ENCODE measurements at places on chromosomes 6 and 20.

GRCh38 chr6:80331974-80332373 lies 225.5 kb downstream of the BCKDHB start:
- no peak for DNase-seq

- no peak for DNase-seq
These were observed 9.5 kb downstream of the SEMG2 start for GRCh38 chr20:45230631-45231030.

GRCh38 chr20:53795170-53795569 lies 201.5 kb upstream of the ZNF217 start:
- DNase-seq: no peak

GRCh38 chr6:149028767-149029405 lies 282.1 kb downstream of the UST start:
- DNase-seq: peak; percentile 95

DNA sequence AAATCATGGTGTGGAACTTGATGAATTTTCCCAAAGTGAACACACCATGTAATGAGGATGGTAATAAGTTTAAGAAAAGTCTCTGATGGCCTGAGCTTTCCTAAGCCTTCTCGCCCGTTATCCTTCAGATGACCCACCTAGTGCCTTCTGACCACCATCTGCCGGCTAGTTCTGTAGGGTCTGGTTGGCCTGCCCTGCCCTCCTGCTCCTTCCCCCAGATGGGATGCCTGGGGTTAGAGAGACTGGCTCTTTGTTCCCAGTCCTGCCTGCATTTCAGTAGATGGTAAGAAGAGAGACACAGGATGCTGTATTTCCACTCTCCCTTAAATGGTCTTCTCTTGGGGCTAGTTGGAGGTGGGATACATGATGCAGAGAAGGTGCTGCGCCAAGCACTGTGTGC lies 43.0 kb downstream of the TIAM2 start:
- no peak for DNase-seq

DNA sequence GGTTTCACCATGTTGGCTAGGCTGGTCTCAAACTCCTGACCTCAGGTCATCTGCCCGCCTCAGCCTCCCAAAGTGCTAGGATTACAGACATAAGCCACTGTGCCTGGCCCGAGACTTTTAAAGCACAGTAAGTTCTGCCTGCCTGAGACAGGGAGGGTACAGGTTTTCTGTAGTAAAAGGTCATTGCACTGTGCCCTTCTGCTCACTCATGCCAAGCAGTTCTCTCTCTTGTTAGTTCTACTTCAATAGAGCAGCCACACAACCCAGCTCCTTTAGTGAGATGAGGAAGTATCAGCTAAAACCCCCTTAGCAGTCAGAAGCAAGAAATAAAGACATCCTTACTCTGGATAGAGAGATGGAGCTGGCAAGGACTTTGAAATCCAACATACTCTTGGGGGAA lies 52.4 kb upstream of the ARMH2 start:
- DNase-seq: no peak

DNA sequence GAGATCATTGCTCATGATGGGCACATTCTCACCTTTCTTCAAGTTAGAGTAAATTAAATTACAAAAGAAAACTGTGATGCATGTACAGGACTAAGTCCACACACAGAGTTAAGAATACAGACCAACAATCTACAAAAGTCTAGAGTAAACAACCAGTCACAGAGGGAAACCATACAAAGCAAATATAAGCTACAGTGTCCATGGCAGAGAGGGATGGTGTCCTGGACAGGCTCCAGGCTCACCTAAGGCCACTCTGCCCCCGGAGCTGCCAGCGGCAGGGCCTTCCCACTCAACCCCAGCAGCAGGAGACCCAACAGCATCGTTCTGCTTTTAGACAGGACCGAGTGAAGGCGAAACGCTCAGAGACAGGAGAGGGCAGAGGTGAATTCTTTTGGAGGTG lies 16.0 kb downstream of the PDE10A start:
- DNase-seq: no peak

DNA sequence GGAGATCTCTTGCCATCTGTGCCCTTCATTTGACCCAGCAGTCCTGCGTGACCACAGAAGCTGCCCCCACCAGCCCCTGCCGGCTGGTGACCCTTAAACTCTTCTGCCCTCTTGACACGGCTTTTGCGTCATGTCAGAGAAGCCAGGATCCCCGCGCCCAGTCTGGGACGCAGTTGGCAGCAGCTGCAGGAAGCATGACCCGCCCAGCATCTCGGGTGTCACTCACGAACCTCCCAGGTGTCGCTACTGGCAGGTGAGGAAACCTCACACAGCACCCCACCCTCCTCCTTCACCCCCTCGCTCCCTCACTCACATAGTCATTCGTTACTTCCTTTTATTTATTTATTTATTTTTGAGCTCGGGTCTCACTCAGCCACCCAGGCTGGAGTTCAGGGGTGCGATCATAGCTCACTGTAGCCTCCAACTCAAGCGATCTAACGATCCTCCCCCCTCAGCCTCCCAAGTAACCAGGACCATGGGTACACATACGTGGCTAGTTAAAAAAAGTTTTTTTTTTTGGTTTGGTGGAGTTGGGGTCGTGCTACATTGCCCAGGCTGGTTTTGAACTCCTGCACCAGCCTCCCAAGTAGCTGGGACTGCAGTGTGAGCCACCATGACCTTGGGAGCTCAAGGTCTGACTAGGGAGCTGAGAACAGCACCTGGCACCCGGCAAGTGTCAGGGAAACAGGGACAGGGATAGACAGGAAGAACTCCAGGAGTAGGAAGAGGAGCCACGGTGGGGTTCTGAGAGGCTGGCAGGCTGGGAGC lies 14.1 kb upstream of the SPDEF start:
- DNase-seq: no peak

DNA sequence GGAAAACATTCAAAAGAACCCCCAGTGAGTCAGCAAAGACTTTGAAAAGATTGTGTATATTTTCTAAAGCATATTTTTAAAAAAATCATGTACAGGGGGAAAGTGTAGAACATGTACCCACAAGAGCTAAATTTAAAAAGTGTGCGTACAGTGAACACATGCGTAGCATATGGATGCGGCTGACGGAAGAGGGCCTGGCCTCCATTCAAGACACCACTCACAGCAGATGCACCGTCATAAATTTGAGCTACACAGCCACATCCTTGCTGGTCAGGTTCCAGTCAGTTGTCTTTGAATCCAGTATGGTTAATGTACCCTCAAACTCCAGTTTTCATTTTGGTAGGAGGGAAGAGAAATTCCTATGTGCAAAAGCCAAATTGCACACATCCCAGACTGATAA lies 54.3 kb upstream of the SPACA1 start:
- DNase-seq: no peak

DNA sequence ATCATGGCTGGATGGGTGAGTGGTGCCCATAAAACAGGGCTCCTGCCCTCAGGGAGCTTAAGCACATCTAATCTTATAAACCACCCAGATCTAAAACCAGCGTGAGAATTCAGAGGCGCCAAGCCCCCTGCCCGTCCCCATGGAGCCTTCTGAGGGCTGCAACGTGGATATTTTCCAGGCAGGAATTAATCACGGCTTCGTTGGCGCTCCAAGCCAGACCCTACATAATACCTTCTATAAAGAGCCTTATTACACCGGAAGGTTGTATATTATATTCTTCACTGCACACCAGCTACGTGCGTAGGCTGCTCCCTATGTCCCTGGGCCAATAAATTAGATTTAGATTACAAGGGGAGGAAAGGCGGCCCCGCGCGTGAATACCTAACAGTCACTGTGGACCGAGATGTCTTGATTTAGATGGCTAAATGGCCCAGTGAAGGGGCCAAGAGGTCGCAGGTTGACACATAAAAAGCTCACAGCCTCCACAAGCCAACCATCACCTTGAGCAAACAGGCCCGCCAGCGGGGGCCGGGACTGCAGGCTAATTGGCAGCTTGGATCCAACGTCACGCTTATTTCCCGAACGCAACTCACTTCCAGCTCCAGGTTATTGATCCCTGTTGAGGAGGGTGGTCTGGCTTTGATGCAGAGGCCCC lies 64.7 kb upstream of the APCDD1L start:
- no peak for DNase-seq

DNA sequence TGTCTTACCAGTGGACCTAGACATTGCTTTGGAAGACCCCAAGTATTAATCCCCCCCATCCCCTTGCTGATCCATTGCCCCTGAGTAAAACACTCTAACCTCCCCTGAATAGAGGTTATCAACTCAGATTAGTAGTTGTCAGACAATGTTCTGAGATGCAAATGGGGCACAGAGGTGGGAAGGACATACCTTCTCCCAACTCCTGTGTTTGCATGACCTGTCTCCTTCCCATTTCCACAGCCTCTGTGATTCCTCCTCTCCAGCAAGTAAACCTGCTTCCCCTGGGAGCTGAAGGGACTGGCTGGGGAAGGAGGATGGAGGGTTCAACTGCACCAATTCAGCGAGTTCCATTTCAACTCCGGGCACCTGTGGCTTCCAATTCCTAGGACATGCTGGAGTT lies 199.8 kb upstream of the SASH1 start:
- DNase-seq: no peak

- no peak for DNase-seq
These were observed 152.7 kb downstream of the MACROD2 start for GRCh38 chr20:14148042-14148441.

- peak; percentile 86 for DNase-seq
These were observed 137.0 kb upstream of the STMND1 start for GRCh38 chr6:16964553-16965499.

DNA sequence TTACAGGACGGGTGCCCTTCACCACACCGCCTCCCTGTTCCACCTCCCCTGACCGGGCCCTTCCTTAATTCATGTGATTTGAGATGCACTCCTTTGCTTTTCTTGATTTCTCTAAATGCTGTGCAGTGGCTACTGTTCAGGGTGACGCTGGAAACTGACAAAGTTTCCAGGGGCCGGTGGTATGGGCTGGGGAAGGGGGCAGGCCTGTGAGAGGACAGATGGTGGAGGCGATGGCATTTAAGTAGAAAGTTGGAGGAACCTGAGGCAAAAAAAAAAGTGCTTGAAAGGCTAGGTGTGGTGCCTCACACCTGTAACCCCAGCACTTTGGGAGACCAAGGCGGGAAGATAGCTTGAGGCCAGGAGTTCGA lies 121.6 kb upstream of the RNF24 start:
- no peak for DNase-seq

DNA sequence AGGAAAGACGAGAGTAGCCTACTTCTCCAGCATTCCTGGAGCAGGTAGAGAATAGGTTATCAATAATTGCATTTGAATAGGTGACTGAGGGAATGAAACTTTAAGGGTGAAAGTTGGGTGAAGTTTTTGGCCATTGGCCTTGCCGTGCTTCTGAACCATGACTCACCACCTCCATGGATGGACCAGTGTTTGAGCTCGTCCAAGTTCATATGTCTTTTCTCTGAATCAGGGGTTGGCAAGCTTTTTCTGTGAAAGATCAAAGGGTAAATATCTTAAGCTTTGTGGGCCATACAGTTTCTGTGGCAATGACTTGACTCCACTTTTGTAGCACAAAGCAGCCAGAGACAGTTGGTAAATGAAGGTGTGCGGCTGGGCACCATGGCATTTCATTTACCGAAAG lies 31.8 kb downstream of the SNRNP48 start:
- DNase-seq: no peak

DNA sequence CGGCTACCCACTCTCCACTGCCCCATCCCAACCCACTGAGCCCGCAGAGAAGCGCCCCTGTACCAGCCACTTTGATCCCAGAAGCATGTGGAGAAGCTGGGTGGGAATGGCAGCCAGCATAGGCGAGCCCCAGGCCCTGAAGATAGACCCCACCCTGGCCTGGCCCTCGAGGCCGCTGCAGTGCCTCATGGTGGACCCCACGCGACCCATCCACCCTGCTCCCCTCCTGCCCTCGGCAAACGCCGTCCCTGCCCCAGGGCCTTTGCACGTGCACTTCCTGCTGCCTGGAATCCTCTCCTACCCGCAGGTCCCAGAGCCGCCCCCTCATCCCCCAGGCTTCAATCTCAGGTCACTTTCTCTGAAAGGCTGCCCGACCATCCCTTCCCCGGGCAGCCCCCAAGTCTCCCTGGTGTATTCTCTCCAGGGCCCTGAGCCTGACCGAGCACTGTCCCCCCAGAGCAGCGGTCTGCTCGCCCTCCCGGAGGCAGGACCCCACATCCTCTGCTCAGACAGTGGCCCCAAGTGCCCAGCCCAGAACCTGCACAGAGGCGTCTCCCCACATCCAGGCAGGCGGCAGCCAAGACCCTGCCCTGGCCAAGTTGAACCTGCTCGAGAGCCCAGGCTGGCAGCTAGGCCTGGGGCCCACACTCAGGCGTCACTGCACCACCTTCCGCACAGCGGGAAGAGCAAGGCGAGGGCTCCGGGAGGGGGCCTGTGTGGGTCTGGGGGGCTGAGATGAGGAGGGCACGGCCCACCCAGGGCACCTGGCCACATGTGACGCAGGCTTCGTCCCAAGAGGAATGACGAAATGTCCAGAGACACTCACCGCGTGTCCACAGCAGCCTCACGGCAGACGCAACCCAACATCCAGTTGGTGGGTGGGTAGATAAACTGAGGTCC lies 14.0 kb downstream of the KCNQ2 start:
- no peak for DNase-seq

DNA sequence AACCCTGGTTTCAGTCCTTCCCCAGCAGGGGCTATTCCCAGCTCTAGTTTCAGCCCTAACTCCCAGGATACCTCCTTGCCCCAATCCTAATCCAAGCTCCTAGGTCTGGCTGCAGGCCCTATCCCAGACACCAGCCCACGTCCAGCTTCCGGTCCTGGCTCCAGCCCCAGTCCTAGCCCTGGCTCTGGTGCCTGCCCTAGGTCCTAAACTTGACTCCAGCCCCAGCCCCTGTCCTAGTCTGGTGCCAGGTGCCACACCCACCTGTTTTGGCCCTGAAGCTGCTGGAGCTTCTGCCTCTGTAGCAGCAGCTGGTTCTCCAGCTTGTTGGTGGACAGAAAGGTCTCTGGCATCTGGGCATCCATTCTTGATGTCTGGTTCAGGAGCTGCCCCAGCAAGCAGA lies 28.1 kb downstream of the ANGPT4 start:
- no peak for DNase-seq

DNA sequence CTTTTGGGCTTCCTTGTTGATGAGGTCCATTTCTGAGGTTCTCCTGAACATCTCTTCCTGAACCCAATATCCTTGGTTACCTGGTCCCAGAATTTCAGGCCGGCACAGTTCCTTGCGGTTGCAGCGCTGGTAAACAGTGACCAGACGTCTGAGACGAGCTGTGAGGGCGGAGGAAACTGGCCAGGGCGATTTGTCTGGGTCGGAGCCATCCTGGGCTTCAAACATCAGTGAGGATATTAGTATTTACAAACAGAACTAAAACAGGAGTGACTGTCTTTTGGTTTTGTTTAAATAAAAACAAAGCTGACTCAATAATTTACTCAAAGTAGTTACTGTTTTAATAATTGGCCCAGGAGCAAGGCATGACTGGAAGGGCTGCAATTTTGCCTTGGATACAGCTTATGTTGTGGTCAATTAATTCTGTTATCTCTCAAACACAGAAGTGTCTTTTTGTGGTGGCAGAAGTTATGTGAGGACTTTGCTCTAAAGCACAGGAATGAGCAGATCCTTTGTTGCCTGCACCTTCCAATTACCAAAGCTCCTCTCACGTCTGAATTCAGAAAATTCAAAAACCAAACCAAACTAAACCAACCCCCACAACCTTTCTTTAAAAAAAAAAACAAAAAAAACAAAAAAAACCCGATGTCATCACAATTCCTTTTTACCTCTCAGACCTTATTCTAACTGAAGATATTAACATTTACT lies 58.7 kb upstream of the EMILIN3 start:
- DNase-seq: peak; percentile 96

All from hematopoietic multipotent progenitor cell treated with erythropoietin and hydrocortisone succinate and interleukin-3 and kit ligand, for 6 days (in vitro differentiated cells).